ENCODE measurements at places on chromosomes 11 and 22.

DNA sequence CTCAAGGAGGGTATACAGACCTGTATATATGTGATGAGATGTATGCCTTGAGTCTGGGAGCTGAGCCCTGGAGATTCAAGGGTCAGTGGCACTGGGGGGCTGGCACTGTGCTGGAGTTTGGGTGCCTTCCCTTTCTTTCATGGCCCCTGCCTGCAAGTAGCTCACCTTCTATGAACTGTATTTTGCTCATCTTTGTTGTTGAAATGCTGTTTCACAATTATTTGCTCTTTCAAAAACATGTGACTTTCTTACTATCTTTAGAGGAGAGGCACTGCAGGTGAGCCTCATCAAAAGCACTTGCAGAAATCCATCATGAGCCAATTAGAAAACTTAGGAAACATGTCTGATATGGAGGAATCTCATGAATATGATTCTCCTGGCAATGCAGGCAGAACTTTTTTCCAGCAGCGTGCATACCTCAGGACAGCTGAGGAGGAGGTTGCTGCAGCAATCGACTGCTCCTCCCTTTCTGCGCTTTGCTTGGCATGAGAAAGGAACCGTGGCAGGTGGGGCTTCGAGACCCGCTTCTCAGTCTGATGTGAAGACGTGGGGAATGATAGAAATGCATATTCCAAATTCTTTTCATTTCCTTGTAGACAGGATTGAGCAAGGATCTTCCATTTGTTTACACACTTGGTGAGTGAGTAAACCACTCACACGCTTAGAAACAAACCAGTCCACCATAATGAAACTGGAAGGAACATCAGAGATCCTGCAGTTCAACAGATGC lies 178.4 kb upstream of the E2F8 start:
- no peak for DNase-seq

DNA sequence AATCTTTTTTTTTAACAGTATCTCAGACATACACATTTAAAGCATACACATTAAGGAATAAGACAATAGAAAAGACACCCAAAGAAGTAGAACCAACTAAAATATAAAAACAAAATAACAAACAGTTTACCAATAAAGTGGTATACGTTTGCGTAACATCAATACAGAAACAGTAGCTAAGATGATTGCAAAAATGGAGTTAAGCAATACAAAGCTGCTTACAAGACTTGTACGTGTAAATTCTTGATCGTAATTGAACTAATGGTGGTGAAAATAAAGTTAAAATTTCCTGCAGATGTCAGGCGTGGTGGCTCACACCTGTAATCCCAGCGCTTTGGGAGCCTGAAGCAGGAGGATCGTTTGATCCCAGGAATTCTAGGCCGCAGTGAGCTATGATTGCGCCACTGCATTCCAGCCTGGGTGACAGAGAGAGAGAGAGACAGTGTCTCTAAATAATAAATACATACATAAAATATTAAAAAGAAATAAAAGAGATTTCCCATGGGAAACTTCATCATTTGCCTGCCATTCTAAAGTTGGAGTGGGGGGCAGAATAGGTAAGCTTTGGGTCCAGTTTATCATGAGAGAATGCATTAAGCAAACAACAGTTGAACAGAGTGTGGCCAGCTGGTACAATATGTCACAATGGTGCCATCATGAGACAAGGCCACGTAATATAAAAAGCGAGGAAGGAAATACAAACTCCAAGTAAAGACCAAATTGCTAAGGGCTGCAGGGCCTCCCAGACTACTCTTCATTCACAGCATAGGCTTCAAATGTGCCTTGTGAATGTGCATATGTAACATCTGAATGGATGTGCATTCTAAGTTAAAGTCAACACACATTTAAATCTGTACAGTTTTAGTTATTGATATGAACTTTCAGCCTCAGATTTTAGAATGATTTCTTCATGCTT lies 38.9 kb upstream of the EED start:
- DNase-seq: no peak

- DNase-seq: no peak
Observed at GRCh38 chr22:41915035-41915785, at the start of gene SHISA8. SHISA8 (minus strand) TSS chr22:41915074; CDS start chr22:41914667, 407 bp downstream.

- DNase-seq: peak; percentile 63
Observed at GRCh38 chr22:38504731-38505540, 1.2 kb downstream of the DDX17 start.

DNA sequence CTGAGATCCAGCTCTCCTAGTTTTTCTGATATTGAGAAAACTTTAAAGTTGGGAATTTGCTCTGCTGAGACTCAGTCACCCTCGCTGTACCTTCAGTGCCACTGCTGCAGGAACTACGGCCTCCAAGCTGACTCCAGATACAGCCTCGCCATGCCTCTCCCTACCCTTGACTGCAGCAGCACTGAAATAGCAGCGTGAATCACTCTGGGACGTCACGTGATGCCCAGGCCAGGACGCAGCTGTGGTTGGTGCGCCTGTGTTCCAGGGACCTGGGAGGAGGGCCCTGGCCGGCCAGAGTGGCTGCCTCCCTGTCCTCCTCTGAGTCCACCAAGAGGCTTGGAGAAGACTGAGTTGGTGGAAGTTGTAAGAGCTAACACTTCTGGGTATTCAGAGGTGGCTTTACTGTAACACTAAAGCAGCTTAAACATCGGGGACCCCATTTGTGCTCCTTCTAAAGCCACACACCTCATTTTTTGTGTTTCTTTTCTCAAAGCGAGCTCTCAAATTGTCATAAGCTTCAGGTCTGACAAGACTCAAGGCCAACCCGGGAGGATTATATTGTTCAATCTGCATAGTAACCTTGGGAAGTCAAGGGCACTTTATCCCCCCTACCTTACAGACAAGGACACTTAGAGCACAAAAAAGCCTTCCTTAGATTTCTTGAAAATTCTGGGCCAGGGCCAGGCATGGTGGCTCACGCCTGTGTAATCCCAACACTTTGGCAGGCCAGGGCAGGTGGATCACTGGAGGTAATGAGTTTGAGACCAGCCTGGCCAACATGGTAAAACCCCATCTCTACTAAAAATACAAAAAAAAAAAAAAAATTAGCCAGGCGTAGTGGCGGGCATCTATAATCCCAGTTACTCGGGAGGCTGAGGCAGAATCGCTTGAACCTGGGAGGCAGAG lies 4.2 kb upstream of the STIP1 start:
- peak; percentile 44 for DNase-seq

- no peak for DNase-seq
Observed at GRCh38 chr11:113991718-113992458, 17.0 kb downstream of the HTR3A start.
